Sciatic nerve (tissue), 2 donors: ENCODE measurements at places on chromosomes 2 and 18. TPM values are rescaled to one million over a fixed set of nuclear protein-coding genes. Genes with fewer than 3 reads are reported as not detected.

FN1 gene
- total RNA-seq = 986 TPM

DNA sequence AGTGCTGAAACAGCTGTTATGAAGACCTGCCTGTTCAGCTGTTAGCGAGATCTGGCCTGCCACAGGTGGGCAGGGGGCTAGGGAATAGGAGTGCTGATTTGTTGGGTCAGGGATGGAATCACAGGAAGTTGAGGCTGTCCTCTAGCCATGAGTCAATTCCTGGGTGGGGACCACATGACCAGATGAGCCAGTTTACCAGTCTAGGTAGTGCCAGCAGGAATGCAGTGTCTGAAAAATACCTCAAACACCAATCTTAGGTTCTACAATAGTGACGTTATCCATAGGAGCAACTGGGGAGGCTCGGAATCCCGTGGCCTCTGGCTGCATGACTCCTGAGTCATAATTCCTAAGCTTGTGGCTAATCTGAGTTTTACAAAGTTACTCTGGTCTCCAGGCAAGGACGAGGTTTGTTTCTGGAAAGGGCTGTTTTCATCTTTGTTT is 44.9 kb downstream of the DYSF start:
- no peak for DNase-seq

DNA sequence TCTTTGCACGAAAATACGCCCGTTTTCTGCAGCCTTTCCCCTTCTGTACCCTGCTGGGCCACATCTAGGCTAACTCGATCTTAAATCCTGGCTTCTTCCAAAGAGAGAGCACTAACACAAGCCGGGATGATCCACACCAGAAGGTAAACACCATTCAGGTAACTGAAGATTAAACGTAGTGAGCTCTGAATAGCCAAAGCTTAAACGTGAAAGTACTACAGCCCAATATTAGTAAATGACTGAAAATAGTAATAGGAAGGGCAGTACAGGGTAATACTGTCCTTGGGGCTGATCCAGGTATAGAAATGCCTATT is 422 bp upstream of the MRPL53 start:
- no peak for DNase-seq

GRCh38 chr2:169286624-169287231 is 75.6 kb downstream of the LRP2 start:
- DNase-seq = no peak
